ENCODE measurements at places on chromosomes 16 and 17. TPM values are rescaled to one million over a fixed set of nuclear protein-coding genes. Genes with fewer than 3 reads are reported as not detected.

DNA sequence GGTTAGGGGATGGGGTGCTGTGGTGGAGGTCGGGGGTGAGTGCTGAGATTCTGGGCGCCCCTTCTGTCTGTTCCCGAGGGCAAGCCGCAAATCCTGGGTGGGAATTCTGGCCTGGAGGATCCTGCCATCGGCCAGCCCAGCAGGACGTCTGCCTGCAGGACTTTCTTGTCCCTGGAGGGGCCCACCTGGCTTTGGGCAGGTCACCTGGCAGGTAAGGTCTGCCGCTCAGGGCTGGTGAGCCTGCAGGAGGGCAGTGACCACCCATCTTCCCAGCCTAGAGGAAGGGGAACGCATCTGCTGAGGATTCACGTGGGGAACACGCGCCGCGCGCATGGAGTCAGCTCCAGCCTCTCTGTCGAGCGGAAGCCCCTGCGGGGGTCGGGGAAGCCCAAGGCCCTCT, 5.4 kb downstream of the RNF222 start:
- DNase-seq, result no peak

DNA sequence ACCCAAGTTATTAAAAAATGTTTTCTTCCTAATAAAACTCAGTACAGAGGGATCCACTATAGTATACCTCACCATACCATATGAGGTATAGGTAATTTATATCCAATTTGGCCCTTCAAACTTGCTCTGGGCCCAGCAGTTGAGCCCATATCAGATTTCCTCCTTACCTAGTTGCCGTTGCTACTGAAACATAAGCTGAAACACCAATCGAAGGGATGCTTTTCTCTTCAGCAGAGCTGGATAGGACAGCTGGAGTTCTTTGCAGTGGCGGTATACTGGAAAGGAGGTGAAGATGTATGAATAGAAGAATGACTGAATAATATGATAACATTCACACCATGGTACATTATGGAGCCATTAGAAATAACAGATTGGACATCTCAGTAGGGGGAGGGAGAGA, 42.7 kb downstream of the TNRC6C start:
- no peak for DNase-seq

DNA sequence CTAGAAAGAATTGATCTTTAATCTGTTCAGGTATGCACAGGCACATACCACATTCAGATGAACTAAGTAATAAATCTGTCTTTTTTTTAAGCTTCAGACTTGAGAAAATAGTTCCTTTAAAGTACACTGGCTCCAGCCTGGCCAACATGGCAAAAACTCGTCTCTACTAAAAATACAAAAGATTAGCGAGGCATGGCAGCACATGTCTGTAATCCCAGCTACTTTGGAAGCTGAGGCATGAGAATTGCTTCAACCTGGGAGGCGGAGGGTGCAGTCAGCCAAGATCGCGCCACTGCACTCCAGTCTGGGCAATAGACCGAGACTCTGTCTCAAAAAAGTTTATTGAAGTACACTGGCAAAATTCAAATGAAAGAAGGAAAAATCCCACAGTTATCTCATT, 111.0 kb upstream of the NETO2 start:
- no peak for DNase-seq

- no peak for DNase-seq
Observed at GRCh38 chr17:12438813-12439586, 226.7 kb upstream of the MYOCD start.

ZNF652 gene
- 17.8 TPM for total RNA-seq

SNX11 gene
- total RNA-seq, result 24.8 TPM

KRT25 gene
- total RNA-seq, result not detected

TBC1D26 gene
- total RNA-seq, result not detected
